ENCODE measurements at places on chromosomes 1 and 21.

DNA sequence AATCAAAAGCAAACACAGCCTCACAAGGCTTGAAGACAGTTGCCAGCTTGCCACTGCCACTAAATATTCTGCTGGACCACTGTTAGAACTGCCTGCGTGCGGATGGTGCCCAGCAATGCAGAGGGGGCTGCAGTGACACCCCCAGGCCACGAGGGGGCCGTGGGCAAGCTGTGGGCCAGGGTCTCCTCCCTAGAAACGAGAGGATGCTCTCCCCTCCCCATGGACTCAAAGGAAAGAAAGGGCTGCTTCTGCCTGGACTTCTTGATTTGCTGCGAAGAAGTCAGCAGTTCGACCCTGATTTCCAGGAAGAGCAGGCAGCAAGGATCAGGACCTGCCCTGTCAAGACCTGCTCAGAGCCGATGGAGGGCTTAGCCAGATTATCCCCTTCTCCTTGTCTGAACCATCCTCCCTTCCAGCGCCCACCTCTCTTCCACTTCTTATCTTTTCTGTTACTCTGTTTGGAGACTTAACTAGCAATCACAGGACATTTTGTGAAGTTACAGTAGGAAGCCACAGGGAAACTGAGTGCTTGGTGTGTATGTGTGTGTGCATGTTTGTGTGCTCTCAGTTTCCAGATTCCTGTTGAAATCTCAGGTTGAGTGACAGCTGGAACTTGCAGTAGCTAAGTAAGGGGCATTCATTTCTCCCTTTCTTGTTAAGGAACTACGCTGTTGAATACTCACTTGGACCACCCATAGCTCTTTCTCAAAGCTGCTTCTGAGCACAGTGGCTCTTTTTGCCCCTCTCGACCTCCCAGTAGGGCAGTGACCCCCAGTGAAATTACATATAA lies 2.7 kb downstream of the MAN1C1 start:
- DNase-seq: no peak

DNA sequence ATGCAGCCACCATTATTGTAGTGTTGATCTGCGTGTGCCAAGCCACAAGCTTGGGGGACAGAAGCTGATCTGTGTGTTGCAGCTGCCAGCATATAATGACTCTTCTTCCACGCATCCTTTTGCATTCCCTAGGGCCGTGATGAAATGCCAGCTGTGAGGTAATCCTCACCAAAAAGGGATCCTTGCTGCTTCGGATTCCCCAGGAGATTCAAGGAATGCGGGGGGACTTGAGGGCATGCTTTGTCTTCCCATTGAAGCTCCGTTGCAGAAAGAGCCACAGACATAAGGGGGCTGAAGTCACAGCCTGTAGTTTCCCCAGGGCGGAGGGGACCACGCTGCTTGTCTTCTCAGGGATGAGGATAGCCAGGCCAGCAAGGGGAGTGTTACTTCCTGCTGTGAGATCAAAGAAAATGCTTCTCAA lies 281.6 kb upstream of the FMN2 start:
- DNase-seq: peak; percentile 70

DNA sequence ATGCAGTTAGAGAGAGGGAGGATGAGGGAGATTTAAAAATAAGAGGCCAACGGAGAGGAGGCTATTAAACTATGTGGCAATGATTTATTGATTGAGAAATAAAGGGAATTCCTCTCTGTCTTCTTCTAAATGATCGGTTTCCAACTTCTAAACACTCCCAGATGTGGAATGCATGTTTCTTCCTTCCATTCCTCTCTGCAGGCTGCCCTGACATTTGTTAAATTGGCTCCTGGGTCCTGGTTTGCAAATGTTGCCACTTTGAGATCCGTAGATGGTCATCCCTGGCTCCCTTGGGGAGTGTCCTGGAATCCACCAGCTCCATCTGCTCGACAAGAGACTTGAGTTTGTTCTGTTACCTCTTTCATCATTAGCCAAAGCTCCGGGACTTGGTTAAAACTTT lies 10.3 kb upstream of the C1orf198 start:
- DNase-seq: peak; percentile 82

DNA sequence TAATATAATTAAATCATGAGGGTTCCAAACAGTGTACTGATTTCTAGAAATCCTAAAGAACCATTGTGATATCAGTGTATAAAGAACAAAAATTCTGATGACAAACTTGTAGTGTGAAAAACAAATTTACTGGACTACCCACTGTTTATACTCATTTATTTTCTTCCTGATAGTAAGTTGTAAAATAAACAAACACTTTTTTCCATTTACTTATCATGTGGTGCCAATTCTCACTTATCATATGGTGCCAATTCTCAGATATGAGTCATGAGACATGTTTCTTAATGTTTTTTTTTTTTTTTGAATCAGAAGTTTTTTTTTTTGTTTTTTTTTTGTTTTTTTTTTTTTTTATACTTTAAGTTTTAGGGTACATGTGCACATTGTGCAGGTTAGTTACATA lies 137.7 kb downstream of the LEPR start:
- DNase-seq: no peak

DNA sequence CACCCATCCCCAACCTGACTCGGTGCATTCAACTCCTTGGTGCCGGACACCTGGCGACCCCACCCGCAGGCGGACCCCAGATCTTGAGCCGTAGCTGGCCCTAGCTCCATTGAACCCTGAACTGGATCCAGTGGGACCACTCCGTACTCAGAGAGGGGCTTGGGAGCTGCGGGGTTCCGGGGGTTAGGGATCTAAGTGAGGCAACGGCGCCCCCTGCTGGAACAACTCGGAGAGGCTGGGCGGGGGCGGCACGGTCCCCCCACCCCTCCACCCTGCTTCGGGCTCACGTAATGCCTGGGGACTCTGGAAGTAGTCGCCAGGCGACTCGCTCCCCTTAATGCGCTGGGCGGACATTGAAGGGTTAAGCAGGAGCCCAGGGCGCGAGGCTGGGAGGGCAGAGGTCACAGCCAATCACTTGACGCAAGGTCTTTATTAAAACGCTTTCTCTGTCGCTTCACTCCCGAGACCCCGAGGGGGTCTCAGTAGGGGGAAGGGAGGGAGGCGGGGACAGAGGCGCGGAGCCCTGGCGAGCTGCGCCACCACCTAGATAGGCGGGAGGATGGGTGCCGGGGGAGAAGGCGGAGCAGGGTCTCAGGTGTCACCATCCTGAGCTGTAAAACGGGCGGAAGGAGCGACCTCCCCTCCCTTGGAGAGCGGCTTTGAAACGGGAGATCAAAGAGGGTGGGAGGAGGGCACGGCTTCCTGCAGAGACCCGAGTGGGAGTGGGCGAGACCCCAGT lies 704 bp upstream of the CRABP2 start:
- DNase-seq: no peak

GRCh38 chr1:185663332-185663731 lies 70.9 kb upstream of the HMCN1 start:
- DNase-seq: no peak

DNA sequence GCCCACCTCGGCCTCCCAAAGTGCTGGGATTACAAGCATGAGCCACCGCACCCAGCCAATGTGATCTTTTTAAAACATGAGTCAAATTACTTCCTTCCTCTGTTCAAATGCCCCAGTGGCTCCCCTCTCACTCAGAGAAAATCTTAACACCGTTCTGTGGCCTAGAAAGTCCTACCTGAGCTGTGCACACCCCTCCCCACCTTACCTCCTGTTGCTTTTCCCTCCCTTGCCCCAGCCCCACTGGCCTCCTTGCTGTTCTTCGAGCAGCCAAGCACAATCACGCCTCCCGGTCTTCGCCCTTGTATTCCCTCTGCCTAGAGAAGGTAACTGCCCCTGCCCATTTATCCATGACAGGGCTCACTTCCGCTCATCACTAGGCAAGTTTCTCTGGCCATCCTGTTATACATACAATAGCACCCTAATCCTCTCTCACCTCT lies 62.6 kb upstream of the RPL11 start:
- DNase-seq: no peak

DNA sequence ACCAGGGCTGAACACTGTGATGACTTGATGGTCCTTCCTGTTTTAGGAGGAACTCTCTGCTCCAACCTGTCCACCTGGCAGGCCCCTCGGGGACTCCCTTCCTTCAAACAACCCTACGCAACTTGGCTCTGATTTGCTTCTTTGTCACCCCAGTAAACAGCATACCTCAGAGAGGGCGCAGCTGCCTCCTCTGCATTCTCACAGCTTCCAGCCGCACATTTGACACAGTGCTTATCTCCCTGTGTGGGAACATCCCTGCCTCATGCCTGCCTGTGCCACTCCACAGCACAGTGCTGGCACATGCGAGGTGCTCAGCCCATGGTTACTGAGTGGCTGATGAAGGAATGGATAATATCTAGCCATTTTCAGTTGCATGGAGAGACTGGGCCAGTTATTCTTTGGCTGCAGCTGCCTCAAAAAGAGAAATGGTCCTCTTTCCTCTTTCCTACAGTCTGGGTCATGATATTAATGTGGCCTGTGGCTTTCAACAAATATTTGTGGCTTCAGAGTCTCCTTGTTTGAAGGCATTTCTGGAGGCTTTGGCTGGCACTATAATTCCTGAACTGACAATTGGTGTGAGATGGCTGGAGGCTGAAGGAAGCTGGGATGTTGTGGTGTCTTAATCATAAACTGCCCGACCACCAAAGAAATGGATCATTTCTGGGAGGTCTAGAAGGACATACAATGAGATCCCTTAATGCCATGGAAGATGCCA lies 77.9 kb downstream of the TENT5C start:
- peak; percentile 83 for DNase-seq

- no peak for DNase-seq
Observed at GRCh38 chr1:201426479-201427310, 5.2 kb upstream of the TNNI1 start.

DNA sequence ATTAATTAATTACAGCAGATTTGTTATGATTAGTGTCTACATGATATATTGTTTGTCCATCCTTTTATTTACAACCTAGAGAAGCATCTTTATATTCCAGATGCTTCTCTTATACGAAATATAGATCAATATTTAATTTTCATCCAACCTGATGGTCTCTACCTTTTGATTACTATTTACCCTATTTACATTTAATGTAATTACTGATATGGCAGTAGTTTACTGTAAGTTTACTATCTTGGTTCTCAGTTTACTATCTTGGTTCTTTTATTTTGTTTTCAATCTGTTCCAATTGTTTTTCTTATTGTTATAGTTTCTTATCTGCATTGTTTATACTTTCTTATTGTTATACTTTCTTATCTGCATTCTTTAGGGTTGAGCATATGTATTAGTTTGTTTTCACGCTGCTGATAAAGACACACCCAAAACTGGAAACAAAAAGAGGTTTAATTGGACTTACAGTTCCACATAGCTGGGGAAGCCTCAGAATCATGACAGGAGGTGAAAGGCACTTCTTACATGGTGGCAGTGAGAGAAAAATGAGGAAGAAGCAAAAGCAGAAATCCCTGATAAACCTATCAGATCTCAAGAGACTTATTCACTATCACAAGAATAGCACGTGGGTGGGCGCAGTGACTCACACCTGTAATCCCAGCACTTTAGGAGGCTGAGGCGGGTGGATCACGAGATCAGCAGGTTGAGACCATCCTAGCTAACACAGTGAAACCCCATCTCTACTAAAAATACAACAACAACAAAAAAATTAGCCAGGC lies 28.9 kb downstream of the FAF1 start:
- peak; percentile 34 for DNase-seq

- no peak for DNase-seq
Observed at GRCh38 chr1:200262326-200262965, 147.4 kb downstream of the ZNF281 start.

DNA sequence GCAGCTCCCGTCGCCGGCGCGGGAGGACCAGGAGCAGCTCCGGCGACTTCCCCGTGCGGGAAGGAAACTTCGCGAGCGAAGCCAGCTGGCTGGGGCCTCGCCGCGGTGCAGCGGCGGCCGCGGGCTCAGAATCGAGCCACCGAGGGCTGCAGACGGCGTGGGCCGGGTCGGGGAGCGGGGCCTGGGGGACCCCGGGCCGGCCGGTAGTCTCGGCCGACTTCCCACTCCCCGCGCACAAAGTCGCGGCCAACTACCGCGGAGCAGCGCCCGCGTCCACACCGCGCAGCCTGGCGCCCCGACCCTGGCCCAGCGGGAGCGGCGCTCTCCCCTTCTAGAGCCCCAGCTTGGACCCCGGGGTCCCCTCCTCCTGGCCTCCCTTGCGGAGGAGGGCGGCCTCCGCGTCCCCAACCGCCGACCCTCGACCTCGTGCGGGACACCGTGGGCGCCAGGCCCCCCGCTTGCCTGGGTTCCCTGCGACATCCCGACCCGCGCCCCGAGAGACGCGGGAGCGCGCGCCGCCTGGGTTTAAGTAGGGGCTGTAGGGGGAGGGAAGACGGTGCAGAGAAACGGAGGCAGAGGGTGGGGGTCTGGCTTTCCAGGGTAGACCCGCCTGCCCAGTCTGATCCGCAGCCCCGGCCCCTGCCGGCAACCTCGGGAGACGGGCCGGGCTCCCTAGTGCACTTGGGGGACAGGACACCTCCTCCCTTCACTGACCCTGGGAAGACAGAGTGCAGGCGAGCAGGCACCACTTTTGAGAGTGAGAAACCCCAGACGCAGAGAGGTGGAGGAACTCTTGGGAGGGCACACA lies 4.7 kb downstream of the PRDM16 start:
- no peak for DNase-seq

GRCh38 chr1:51750729-51751128 lies 127.8 kb downstream of the NRDC start:
- no peak for DNase-seq

DNA sequence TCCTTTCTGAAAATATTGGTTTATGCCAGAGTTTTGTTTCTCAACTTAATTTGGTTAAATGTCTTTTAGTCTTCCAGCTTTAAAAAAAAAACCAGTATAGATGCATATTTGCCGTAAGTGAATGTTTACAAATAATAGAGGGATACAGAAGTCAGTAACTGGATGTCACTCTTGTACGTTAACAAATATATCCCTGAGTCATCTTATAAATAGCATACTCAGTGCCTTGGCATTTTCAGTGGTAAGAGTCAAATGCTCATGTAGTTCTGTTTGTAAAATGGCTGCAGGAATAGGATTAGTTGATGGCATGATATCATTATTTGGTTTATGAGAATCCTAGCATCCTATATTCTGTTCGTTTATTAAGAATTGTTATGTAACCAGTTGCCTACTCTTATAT lies 55.4 kb downstream of the SPEN start:
- DNase-seq: peak; percentile 77

- no peak for DNase-seq
Observed at GRCh38 chr1:160030657-160031364, 979 bp downstream of the PIGM start.

DNA sequence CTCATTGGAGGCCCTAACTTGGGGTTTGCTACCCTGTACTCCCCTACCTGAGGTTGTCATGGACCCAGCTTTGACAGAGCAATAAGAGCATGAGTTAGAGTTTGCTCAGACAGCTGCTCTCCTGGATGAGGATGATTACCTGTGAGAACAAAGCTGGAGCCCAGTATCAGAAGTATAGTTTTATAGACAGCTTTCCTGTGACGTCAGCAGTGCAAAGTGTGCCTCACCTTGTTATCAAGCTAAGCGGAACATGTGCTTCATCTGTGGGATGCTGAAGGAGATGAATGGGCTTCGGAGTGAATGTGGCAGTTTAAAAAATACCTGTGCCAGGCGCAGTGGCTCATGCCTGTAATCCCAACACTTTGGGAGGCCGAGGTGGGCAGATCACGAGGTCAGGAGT lies 5.4 kb upstream of the WDR47 start:
- no peak for DNase-seq

Data from astrocyte (in vitro differentiated cells and primary cell).